Uterus (tissue), 4 donors: ENCODE measurements at places on chromosomes 11 and 22.

DNA sequence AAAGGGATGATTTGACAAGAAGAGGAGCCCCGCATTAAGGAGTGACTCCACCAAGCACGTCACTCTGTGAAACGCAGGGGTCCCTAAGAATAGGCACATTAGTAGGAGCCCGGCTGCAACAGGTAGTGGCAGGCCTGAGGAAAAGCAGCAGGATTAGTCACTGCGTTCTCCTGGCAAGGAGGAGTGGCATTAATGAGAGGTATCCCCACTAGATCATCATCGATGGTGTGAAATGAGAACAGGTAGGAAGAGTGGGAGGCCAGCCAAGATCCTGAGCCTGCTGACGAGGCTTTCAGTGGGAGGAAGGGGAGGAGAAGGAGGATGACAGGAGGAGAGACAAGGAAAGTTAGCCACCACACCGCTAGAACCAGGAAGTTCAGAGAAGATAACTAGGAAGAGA lies 38.6 kb downstream of the NRXN2 start:
- no peak for DNase-seq

DNA sequence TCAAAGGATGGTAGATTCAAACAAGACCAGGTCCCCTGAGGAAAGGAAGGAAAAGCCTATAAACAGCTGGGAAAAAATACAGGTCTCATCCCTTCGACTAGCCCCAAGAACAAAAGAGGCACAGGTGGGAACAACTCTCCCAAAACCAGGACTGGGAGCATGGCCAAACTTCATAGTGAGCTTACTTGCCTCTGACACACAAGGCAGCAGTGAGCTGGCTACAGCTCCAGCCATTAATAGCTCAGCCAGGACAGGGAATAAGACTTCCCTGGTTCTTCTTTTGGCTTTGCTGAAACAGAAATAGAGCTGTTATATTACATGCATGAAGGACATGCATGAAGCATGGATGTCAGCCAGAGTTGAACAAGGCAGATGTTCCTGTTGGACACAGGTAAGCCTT lies at the start of gene OR10A2:
Gene OR10A2, plus strand, starts transcription at position 97 of the 400 bp plus-strand sequence. CDS start 6,698 bp downstream, outside the sequence.
- no peak for DNase-seq

DNA sequence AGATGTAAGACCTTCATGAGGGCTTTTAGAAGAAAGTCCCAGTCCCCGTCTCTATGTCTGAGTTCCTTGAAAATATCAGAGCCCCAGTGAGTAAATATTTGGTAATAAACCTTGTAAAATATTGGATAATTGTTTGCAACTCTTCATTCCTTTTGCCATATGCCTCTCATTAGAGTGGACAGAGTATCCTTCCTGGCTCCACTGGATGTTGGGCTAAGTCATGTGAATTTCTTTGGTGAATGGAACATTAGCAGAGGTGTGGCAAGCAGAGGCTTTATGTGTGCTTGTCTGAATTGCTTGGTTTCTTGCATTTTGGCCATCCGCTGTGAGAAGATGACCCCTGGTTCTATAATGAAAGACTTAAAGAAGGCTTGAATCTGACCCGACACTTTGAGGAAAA lies 490.3 kb downstream of the METTL15 start:
- no peak for DNase-seq

- no peak for DNase-seq
Measured at GRCh38 chr11:70440206-70440605, 41.9 kb downstream of the CTTN start.

DNA sequence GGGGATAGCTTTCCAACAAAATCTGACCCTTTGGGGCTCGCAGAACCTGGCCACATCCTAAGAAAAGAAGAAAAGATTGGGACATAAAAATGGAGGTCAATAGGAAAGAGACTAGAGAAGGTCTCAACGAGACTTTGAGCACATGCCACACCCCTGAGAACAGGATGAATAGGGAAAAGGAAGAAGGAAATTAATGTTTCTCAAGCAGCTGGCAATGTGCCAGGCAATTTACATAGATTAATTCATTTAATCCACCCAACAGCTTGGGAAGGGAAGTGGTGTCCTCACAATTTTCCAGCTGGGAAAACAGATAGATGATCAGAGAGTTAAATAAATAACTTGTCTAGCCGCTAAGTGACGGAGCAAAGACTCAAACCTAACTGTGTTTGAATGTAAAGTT lies 50.7 kb downstream of the PAMR1 start:
- DNase-seq: no peak

- no peak for DNase-seq
Measured at GRCh38 chr11:109435121-109435742, 13.2 kb downstream of the C11orf87 start.

DNA sequence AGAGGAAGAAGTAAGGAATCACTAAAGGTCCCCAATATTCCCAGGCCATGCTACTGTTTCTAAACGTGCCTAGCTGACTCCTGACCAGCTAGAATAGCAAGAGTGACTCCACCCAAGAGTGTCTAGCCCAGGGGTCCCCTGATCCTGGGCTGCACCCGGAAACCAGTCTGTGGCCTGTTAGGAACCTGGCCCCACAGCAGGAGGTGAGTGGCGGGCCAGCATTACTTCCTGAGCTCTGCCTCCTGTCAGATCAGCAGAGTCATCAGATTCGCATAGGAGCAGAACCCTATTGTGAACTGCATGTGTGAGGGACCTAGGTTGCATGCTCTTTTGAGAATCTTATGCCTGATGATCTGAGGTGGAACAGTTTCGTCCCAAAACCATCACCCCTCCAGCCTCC lies 2.0 kb downstream of the MMP20 start:
- no peak for DNase-seq

DNA sequence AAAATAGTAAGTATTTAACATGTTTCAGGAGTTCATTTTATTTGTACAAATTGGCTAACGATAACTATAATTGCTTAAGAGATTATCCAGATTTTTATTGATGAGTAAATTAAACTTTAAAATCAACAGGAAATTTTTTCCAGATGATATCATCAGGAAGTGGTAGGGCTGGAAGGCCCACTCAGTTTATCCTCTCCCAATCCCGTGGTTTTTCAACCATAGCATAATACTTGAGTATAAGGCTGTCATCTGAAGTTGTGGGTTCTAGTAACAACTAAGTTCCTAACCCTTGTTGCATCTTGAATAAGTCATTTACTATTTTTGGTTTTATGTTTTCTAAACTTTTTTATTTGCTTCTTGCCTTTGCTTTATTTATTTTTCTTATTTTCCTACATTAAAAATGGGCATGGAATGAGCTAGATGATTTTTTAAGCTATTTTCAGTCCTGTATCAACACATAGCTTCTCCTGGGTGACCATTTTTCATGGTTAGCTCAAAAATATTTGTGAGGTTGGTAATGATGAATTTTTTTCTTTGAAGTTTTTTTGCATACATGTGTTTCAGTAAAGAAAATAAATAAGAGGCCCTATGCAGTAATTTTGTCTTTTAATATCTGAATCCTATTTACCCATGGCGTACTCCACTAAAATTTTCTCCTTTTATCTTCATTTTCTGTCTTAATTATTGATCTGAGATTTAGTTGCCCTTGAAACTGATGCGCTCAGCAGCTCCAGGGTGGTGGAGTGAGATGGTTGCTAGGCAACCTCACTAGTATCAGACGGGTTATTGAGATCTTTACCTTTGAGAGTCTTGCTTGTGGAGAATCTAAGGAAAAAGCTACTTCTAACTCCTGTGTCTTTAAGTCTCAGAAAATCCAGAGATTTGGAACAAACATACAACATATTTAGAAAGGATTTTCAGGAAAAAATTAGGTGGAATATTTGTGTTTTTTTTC lies 452.0 kb upstream of the CCDC179 start:
- no peak for DNase-seq

GRCh38 chr11:13637125-13638069 lies 31.1 kb upstream of the FAR1 start:
- DNase-seq: no peak

GRCh38 chr11:68929706-68930570 lies 26.2 kb downstream of the IGHMBP2 start:
- no peak for DNase-seq

GRCh38 chr11:120747850-120748814 lies 236.6 kb downstream of the GRIK4 start:
- no peak for DNase-seq

GRCh38 chr11:47288066-47288465 lies 18.1 kb downstream of the MADD start:
- DNase-seq: no peak
